Activated naive CD4-positive, alpha-beta T cell treated with Interleukin-2 at 50 U/mL for 16 hours (primary cell): ENCODE measurements at places on chromosomes 7 and 10.

DNA sequence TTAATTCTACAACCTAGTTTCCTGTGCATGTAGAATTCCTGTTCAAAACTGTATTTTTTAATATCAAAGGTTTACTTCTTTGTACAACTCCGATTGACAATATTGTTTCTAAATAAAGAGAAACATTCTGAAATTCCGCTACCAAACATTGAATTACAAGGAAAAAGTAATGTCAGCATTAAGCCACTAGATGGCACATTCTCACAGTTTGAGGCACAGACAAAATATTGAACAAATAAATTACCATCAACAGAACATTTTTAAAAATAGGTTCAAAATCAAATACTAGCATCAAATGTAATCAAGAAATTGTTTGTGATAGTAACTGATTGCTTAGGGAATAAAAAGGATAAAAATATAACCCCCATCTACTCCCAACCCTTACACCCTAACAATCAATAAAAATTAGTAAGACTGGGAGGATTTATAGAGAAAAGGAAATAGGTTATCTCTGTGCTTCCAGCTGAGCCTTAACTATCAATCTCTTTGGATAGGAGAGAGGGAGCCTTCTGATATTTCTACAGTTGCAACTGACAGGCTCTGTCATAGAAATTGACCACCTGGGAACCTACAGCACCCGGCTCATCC lies 86.6 kb upstream of the C7orf33 start:
- no peak for DNase-seq

DNA sequence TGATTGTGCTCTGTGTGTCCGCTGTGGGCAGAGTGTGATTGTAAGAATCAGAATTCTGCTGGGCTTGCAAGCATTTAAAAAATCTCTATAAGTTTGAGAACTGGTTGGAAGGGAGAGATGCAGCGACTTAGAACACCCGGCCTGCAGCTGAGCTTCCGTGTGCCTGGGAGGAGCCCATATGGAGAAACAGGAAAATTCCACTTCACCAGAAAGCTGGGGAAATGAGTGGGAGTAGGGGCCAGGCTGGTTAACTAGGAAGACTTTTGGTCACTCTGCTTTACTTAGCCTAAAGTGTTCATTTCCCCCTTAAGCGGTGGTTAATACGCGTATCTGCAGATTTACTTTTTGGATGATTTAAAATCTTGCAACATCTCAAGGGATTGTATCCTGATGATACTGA lies 72.2 kb downstream of the TCF7L2 start:
- no peak for DNase-seq

- no peak for DNase-seq
Observed at GRCh38 chr7:157863906-157864810, 527.4 kb downstream of the DNAJB6 start.

DNA sequence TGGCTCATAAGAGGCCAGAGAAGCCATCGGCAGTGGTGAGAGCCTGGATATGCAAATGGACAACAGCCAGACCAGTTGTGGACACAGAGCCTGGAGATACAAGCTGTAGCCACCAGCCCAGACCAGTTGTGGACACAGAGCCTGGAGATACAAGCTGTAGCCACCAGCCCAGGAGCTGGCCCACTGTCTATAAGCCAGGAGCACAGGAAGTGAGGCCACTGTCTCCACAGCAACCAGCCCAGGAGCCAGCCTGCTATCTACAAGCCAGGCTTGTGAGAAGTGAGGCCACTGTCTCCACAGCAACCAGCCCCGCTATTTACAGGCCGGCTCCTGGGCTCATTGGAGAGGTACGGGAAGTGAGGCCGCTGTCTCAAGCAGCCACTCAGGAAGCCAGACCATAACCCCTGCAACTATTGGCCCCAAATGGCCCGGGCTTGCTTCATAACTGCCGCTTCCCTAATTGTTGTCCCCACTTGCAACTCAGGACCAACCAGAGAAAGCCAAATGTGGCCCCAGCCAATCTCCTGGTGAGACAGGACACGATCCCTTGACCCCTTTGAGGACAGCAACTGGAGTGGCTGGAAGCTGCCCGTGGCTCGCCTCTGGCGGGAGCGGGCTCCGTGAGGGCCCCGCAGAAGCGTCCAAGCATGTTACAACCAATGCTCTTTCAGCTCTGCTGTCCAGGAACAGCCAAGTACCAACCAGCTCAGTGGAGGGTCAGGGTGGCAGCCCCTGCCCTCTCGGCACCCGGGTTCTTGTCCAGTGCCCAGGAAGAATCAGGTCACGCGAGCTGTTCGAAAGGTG lies 44.1 kb upstream of the CNPY1 start:
- DNase-seq, result no peak

DNA sequence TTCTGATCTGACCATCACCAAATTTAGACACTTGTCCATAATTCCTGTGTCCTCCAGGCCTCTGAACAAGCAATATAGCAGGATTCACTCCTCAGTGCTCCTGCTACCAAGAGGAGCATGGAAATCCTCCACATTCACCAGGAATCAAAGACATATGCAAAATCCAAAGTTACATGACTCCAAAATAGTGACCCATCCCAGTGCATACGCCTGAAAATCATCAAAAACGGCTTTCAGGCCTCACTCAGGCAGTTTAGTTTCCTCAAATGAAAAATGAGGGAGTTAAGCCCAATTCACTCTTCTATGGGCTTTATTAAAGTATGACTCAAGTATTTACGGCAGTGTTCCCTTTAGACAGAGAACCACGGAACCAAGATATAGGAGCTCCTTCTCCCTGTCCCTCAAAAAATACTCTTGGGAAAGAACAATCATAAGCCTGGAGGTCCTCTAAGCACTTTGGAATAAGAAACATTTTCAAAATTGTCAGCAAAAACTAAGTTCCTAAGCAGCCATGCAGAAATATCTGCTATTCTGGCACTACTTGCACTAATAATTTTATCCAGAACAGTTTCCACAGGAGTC lies 240.7 kb downstream of the PARD3 start:
- DNase-seq, result no peak

DNA sequence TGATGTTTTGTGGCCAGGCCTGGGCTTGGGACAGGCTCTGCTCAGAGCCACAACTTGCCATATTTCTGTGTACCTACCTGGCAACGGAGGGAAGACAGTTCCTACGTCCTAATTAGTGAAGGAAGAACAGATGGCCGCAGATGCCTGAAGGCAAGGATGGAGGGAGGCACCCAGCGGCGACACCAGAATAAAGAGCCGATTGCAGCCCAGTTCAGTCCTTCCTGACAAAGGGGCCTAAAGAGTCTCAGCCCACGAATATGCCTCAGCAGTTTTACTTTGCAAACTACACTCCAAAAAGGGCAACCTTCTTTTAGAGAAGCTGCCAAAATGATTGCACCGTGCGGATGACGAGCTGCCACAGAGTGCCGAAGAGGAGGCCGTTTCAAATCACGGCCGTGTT lies 585.8 kb downstream of the GLRX3 start:
- no peak for DNase-seq

DNA sequence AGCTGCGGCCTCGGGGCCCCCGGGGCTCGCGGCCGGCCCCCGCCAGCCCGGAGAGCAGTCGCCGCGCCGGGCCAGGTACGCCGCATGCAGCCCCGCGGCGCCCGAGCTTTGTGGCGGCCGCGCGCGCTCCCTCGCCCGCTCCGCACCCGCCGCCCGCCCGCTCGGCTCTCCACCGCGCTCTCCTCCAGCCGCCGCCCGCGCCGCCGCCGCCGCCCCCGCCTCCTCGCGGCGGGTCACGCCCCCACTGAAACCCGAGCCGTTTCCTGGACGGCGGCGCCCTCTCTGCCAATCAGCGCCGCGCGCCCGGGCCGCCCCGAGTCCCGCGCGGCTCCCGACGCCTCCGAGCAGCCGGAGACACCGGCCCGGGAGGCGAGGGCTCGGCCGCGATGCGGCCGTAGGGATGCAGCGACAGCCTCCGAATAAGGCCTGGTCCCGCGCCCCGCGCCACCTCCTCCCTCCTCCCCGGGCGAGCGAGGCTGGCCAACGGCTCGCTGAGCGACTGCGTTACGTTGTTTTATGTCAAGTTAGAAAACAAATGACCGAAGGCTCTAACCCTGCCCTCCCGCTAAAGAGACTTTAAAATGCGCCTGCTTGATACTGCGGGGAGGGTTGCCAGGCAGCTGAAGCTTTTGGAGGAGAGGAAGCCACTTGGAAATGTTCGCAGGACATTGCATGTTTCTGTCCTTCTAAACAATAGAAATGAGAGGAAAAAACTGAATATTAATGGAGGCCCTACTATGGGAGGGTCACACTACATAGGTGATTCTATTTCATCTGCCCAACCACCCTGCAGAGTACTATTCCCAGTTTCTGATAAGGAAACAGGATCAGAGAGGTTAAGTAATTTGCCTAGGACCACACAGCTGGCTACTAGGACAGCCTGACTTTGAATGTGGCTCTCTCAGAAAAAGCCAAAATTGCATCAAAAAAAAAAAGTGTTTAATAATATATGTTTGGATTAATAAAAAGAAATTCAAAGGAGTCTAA lies at the start of gene FGFR2:
Gene FGFR2 (minus strand): TSS at position 182 of the 987 bp plus-strand sequence. CDS start 4,627 bp downstream, outside the sequence.
- DNase-seq, result no peak

- no peak for DNase-seq
Observed at GRCh38 chr7:131000389-131000788, 266.4 kb upstream of the KLF14 start.

DNA sequence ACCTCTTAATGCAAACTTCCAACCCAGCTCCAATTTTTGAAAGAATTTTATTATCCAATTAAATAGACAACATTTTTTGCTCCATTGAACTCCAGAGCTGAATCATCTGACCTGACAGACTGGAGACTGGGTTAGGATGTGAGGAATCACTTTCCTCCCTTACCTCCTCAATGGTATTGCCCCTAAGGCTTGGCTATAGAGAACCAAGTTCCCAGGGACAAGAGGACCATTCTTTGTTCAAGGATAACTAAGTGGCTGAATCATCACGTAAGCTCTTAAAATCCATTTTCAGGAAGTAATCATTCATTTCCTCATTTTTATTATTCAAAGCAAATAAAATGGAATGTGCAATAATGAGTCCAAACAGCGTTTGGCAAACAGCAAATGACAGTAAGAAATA lies 335.1 kb downstream of the GATA3 start:
- DNase-seq, result no peak

DNA sequence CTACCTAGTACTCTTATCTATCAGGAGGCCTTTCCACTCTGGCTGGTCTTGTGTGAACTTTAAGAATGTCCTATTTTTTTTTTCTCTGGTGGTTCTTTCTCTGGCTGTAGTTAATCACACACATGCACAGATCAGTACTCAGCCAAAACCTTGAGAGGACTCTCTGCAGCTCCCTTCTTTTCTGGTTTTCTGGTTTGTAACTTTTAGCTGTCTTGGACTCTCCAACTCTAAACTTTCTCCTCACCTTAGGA lies 54.9 kb upstream of the HELLS start:
- no peak for DNase-seq

DNA sequence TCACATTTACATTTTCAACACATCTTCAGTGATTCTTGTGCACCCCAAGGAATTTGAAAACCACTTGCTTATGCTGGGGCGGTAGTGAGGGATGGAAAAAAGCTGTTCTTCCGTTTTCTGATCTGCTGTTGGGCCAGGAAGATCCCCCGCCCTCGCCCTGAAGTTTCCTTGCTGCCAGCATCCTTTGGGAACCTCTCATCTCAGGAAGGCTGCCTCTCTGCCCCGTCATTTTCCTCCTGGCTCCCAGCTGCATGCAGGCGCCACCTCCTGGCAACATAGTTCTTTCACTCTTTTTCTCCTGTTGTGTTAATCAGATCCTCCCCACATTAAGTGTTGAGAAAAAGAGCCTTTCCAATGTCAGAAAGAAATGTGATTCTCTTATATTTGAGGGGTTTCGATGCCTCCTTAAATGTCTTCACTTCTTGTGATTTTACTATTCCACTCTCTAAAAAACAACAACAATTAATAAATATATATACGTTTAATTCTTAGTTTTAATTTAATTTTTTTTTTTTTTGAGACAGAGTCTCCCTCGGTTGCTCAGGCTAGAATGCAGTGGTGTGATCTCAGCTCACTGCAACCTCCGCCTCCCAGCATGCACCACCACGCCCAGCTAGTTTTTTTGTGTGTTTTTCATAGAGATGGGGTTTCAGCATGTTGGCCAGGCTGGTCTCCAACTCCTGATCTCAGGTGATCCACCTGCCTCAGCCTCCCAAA lies 122.9 kb downstream of the RALA start:
- DNase-seq, result peak; percentile 55

DNA sequence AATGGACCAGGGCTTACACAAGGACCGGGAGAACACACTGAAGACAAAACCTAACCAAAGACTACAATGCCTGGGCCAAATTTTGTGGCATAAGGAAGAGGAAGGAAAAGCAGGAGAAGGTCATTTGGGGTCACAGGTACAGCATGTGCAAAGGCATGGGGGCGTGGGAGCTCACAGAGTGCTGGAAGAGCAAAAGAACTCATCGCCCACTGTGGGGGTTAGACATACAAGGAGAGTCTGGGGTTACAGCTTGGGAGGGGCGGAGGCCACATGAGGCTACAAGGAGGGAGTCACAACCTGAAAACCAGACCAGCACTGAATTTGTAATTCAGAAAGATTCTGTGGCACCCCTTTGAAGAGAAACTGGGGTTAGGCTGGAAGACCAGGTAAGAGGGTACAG lies 9.7 kb downstream of the PUS7 start:
- DNase-seq, result no peak

- DNase-seq, result no peak
Observed at GRCh38 chr7:91181949-91182348, 82.3 kb upstream of the FZD1 start.

- DNase-seq, result no peak
Observed at GRCh38 chr10:59829601-59830000, 76.3 kb upstream of the MRLN start.

DNA sequence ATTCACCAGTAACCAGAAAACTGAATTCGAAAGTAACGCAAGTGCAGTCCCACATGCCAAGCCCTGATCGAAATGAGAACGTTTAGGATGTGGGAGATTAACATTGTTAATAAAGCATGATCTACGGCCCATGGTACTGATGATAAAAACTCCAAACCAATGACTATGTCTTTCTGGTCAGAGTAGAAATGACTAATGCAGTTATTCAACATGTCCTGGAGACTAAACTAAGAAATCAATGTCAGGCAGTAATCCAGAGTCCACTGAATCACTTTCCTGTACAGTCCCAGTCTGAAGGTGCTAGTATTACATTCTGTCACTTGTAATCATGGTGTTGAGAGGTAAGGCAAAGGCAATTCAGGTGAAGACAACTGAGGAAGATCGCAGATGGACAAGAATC lies 14.4 kb downstream of the NPSR1 start:
- DNase-seq, result no peak

DNA sequence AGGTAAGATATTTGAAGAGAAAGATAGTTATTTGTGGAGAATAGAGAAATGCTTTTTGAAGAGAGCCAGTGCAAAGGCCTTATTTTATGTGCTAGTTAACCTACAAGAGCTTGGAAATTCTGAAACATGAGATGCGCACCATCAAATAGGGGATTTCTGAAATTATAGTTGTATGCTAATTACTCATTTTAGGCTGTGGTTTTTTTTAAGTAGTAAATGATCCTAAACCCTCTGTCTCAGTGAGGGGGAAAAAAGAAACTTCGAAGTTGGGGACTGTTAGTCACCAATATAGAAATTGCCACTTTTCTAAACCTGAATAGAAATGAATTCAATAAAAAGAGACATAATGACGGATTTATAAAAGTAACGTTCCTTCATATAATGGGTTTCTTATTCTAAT lies 119.3 kb upstream of the MDFIC start:
- no peak for DNase-seq

GRCh38 chr7:116686812-116687419 lies 14.9 kb downstream of the MET start:
- no peak for DNase-seq
